ENCODE measurements at places on chromosomes 12 and 14.
A peak's percentile ranks its signal among the peaks of the same experiment; 100 is the strongest.

GRCh38 chr14:88026890-88027289 is 22.0 kb downstream of the GPR65 start:
- DNase-seq = peak; percentile 46

DNA sequence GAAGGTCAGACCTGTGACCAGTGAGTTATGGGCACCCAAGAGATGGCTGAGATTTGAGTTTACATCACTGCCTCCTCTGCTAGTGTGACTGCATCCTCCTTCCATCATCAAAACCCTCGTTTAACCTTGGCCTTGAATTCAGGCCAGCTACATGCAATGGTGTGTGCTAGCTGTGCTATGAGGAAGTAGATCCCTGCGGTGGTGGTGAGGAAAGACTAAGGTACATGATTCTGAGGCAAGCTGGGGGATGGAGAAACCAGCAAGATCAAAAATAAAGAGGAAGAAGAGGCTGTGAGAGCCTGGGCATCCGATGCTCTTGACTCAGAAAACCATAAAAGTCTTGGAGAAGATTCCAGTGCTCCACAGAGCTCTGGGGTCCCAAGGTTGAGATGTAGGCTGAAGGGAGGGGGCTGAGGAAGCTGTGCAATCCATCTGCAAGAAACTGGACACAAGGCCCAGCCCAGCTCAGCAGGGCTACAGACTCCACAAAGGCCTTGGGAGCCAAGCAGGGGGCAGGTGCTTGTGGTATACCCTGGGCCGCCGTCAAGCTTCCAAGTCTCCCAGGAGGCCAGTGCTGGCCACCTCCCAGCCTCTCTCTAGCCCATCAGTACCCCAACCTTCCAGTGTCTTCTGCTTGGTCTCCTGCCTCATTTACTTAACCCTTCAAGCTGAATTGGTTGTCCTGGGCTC is 774.8 kb downstream of the VRK1 start:
- DNase-seq = peak; percentile 4

GRCh38 chr14:58699681-58700205 is 62.0 kb downstream of the DACT1 start:
- no peak for DNase-seq

GRCh38 chr14:100123618-100124017 is 35.8 kb downstream of the DEGS2 start:
- DNase-seq = no peak

DNA sequence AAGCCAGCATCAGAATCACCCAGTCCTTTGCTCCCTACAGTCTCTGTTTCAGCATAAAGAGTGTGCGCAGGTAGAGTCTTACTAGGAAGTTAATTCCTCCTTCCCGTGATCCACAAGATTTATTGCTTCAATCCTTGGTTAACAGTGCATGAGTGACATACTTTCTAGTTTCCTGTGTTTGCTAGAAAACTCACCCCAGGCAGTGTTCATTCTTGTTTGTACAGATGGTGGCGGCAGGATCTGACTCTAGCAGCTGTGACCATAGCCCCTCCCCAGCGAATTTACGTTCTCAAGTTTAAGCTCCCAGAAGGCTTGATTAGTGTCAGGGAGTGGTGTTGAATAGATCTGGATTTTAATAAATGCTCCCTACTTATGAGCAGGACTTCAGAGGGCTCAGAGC is 75.9 kb upstream of the ANO2 start:
- no peak for DNase-seq

DNA sequence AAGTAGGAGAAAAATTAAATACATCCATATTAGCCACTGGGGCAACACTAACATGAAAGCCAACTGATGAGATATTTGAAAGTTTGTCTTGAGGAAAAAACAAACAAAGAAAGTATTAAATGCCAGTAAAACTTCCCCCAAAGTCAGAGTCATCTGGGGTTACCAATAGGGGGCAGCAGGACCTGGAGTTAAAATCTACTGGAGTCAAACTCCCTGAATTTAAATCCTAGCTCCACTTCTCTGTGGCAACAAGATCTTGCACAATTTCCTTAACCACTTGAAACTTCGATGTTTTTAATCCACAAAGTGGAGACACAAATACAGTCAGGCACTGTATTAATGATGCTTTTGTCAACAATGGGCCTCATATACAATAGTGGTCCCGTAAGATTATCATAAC is 14.4 kb downstream of the PLEKHG7 start:
- no peak for DNase-seq

DNA sequence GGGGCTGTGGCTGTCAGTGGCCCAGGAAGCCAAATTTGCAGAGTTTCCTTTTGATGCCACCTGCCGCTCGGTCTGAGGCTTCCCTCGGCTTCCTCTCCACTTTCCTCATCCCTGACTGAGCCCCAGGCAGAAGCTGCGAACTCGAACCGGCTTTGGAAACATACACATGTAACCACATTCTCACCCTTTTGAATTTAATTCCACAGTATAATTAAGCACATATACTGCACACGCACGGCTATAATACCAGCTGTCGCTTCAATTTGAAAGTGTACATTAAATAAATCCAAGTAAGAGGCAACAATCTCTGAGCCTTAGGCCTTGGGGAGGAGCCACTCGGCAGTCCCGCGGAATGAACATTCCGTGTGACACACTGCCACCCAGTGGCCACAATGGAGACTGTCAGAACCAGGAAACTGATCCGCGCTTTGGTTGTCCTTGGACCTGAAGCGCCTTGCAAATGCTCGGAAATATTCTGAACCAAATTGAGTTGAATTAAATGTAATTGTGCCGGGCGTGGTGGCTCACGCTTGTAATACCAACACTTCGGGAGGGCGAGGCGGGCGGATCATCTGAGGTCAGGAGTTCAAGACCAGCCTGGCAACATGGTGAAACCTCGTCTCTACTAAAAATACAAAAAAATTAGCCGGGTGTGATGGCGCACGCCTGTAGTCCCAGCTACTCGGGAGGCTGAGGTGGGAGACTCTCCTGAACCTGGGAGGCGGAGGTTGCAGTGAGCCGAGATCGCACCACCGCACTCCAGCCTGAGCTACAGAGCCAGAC is 117.9 kb upstream of the TMPO start:
- DNase-seq = peak; percentile 85

DNA sequence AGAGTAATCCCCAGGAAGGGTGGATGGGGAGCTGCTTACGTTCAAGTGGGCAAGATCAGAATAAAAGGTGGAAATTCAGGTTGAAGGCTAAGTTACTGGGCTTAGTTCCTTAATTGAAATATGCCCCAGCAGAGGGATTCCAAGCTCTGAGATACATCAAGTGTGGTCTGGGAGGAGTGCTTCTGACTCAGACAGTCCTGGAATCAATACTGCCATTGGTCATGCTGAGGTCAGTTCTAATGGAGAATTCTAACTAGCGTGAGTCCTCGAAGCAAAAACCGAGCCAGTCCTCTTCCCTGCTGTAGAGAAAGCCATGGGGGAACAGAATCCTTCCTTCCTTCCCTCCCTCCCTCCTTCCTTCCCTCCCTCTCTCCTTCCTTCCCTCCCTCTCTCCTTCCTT is 39.9 kb downstream of the NOS1 start:
- DNase-seq = no peak

GRCh38 chr12:111369496-111370220 is 763 bp upstream of the PHETA1 start:
- DNase-seq = no peak

GRCh38 chr12:119592232-119592631 is 1.3 kb upstream of the TMEM233 start:
- no peak for DNase-seq

- no peak for DNase-seq
These were observed 26.8 kb downstream of the KLRK1 start for GRCh38 chr12:10362828-10363657.

DNA sequence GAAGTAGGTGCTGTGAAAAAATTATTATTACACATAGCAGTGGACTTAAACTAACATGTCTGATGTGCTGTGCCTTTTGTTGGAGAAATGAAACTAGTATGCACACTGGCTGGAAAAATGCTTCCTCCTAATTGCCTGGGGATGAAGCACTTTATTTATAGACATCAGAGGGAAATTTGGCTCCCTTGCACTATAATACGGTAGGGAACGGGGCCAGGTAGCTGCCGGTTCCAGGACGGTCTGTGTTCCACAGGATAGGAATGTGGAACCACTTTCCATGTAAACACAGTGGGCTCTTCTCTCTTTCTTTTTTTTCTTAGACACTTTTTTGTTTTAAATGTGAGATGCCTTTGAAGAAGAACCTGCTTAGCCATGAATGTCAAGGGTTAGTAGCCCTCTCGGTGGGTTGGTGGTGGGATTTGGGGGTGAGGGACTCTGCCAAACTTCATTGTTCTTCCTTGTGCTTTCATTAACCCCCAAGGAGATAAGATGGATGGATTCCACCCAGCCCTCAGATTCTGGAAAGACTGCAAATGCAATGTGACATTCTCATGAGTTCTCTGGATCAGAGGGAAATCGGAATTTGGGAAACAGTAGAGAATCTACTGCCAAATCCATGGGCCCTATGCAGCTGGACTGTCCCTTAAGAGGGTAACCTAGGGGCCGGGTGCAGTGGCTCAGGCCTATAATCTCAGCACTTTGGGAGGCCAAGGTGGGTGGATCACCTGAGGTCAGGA is 58.0 kb upstream of the GSC start:
- DNase-seq = no peak

- no peak for DNase-seq
These were observed 16.3 kb downstream of the BORCS5 start for GRCh38 chr12:12372946-12373722.

- DNase-seq = no peak
These were observed 339.6 kb upstream of the FOXG1 start for GRCh38 chr14:28426960-28427359.

- no peak for DNase-seq
These were observed 14.7 kb downstream of the BTBD7 start for GRCh38 chr14:93317875-93318807.

DNA sequence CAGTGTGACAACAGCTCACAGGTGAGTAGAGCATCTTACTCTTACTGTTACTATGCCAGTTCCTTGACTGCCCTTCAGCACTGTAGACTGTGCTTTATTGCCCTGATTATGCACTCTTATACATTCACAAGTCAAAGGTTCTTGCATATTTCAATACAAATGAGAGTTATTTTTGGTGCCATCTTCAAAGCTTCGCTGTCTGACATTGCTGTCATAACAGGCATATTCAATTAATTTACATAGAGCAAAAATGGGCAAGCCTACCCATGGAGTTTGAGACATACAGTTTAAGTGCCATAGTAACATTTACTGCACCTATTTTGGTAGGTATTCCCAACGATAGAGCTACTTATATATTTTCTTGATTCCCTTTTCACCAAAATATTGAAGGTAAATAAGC is 107.5 kb upstream of the CNTN1 start:
- no peak for DNase-seq

- DNase-seq = peak; percentile 8
These were observed 110.1 kb upstream of the TMEM132D start for GRCh38 chr12:130013771-130014484.

DNA sequence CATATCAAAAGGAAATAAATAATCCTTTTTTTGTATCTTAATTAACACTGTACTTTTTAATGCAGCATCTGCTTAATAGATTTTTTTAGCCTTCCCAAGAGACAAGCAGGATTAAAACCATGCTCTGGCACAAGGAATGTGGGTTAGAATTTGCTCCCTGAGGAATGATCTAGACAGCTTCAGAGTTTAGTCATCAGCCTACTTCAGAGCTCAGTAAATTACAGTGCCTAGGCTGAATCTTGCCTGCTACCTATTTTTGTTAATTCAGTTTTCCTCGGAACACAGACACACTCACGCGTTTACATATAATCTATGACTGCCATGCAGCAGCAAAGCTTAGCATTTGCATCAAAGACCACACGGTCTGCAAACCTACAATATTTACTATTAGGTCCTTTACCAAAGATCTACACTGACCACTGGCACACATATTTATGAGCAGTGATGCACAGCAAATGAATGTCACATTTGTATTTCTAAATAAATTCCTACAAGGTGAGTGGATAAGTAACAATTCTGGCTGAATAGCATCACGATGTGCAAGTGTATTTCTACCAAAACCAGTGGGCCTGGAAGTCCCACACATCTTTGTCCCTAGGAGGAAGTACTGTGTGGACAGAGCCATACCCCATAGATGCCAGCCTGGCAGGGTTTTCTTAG is 309.8 kb upstream of the TMEM132C start:
- no peak for DNase-seq

- no peak for DNase-seq
These were observed 3.2 kb downstream of the PGF start for GRCh38 chr14:74952180-74952665.
